KG1 (cell line): ENCODE measurements at places on chromosomes 12 and 14.

DNA sequence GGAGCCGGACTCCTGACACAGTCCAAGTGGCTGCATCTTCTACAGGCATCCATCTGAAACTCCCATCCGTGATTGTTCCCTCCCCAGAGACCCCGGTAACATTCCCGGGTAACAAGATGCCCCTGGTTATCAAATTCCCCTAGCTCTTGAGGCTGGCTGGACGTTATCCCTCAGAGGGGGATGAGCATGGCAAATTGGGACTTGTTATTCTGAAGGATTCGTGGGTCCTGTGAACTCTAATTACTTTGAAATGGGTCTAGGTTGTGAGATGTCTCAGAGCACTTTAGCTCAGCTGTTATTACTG, 642 bp upstream of the PAN2 start:
- DNase-seq = no peak

GRCh38 chr14:44663136-44663535, 156.1 kb upstream of the FSCB start:
- DNase-seq = no peak

DNA sequence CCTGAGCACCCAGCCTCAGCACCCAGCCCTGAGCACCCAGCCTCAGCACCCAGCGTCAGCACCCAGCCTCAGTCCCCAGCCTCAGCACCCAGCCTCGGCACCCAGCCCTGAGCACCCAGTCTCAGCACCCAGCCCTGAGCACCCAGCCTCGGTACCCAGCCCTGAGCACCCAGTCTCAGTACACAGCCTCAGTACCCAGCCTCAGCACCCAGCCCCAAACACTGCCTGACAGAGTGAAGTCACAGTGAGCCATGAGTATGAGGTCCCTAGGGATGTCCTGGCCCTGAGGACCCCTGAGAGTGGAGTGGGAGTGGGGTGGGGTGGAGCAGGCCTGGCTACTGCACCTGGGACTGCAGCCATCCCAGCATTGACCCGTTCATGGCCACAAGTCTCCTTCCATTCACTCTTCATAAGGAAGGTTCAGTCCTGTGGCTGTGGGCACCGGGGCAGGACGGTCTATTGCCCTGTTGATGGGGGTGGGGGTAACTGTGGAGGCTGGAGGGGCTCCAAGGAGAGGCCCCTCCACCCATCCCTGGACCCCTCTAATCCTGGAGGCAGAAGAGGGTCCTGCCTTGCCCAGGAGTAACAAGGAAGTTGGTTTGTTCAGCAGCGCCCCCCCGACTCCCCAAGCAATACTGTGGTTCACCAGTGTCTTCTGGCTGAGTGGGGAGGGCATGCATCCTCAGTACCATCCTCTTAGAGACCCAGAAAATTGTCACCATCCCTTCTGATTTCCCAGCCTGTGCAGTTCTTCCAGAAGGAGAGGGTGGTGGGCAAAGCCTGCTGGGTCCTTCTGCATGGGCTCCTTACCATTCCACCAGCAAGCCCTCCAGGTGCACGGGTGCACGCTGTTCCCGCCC, 140.5 kb downstream of the ADGRD1 start:
- no peak for DNase-seq

- DNase-seq = no peak
Observed at GRCh38 chr14:54893151-54893760, 9.4 kb downstream of the GCH1 start.

DNA sequence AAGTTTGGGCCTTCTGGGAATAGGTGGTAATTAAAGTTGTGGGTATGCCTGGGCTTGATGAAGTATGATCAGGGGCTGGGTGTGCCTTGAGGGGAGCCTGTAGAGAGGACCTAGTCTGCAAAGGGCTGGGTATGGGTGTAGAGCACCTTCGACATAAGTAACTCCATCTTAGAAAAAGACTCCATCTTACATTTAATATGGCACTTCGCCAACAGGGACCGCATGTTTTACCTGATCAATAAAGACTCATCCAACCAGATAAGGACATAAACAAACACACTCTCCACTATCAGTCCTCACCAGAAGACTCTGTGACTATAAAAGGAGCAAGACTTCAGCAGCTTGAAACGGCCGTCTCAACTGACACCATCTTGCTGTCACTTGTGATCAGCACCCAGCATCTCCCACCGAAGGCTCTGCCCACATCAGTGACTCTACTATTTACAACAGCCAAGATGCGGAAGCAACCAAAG, 23.5 kb upstream of the GPR68 start:
- no peak for DNase-seq

- peak; percentile 21 for DNase-seq
Observed at GRCh38 chr14:32078858-32079216, 1.7 kb downstream of the ARHGAP5 start.

DNA sequence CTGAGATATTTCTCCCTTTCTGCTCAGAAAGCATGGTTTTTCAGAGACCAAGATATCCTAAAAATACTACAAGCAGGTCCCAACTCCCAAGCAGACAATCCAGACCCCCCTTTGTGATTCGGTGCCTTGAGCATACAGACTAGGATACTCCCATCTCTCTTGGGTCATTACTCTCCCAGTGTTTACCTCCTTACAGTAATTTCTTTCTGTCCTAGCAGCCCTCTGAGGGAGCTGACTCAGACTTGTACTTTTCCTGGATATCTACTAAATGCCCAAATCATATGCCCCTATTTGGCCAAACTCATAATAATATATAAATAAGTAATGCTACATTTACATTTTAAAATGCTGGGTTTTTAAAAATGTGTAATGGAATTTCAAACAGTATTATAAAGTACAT, 355.6 kb downstream of the LRIG3 start:
- no peak for DNase-seq

- peak; percentile 28 for DNase-seq
Observed at GRCh38 chr14:77580964-77581505, 35.4 kb downstream of the SPTLC2 start.

DNA sequence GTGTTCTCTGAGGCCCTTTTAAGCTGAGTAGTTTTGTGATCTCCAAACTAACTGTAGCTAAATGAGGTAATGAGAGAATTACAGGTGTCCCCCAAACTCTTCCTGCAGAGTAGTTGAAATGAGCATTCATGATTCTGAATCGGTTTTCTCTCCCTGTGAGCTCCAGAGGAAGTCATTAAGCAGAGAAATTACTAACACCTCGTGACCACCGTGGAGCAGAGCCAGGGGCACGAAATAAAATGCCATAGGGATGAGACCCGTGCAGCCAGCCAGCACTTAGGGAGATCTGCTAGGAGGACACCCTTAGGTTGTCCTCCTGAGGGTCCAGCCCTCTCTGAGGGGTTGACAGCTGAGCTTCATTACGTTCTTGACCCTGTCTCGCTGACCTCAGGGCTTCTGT, 79.5 kb downstream of the SLC25A47 start:
- no peak for DNase-seq
